ENCODE measurements at places on chromosomes 7 and 10.

DNA sequence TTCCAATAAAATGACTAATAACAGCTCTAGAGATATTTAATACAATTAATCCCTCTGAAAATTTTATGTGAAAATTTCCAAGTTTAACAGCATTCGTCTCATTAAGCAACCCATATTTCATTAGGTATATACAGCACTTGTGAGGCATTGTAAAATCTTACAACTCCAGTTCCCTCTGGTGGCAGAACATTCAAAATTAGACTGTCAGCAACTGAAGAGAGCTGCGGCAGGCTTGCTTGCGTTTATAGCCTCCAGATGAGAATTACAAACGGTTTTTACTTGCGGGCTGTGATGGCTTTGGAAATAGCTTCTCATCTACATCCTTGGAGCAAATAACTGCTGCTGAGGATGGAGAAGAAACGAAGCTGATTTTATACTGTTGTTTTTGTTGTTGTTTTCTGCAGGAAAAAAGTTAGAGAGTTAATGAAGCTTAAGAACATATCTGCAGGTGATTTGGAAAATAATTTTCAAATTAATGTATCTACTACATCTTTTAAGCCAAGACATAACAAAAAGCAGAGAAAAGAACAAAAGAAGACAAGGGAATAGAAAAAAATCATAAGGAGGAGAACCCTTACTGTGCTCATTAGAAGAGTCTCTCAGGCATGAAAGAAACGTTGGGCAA, 171.3 kb downstream of the MAGI2 start:
- DNase-seq, result no peak

- no peak for DNase-seq
Observed at GRCh38 chr10:102718220-102718619, 3.8 kb downstream of the SFXN2 start.

GRCh38 chr7:151434549-151434948, 5.4 kb downstream of the CRYGN start:
- DNase-seq, result no peak

DNA sequence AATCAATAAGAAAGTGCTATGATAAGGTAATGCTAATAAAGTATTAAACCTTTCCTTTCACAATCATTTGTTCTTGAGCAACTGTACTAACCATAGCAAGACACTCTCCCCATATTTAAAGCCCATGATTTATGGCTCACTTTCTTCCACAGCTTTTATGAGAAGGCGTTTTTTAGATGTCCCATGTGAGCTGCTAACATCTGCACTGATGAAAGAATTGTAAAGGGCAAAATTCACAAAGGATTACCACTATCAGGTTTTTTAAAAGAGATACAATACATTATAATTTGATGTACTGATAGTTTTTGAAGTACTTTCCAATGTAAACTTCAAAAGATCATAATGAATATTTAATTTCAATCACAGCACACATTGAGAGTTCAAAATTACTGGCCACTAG, 75.7 kb downstream of the RNLS start:
- DNase-seq, result no peak

GRCh38 chr10:68330852-68331454, 911 bp upstream of the HNRNPH3 start:
- DNase-seq, result peak; percentile 26

GRCh38 chr7:68619526-68619925, 978.7 kb upstream of the AUTS2 start:
- no peak for DNase-seq

DNA sequence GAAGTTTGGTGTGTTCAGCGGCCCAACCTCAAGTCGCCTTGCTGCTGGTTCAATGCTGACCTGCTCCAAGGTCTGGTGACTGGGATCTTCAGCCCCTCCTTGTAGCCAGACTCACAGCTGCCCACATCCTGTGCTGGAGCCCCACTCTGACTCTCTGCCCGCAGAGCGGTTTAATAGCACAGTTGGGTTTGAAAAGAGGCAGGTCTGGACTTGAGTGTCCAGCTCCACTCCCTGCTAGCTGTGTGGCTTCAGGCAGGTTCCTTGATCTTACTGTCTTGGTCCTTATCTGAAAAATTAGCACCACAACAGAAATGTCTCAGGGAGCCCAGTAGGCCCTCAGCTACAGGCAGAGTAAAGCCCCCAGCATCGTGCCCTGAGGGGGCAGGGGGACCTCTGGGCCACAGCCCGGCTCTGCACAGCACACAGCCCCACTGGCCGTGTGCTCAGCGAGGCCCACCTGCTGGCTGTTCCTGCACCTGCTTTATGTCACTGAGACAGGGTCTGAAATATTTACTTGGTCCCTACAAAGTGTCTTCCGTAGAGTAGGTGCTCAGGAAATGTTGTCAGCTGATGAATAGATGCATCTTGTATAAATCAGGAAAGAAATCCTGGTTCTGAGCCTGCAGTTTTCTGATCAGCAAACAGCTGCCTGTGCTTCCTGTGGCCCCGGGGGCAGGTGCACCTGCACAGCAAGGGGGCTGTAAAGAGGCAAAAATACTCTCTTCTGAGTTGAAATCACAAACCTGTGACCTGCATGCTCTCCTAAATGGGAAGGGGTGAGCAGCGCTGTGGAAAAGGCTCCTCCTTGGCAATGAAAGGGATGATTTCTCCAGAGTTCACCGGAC, 155.5 kb downstream of the SVIL start:
- no peak for DNase-seq
